Naive thymus-derived CD4-positive, alpha-beta T cell (primary cell): ENCODE measurements at places on chromosomes 7 and 10. TPM values are rescaled to one million over a fixed set of nuclear protein-coding genes. Genes with fewer than 3 reads are reported as not detected.

Gene FLNC
- 0.05 TPM for total RNA-seq

Gene SEM1
- 28.3 TPM for total RNA-seq

Gene CFTR
- not detected for total RNA-seq

Gene TAS2R4
- total RNA-seq: 5.8 TPM

Gene ZNF425
- total RNA-seq: 0.61 TPM

DNA sequence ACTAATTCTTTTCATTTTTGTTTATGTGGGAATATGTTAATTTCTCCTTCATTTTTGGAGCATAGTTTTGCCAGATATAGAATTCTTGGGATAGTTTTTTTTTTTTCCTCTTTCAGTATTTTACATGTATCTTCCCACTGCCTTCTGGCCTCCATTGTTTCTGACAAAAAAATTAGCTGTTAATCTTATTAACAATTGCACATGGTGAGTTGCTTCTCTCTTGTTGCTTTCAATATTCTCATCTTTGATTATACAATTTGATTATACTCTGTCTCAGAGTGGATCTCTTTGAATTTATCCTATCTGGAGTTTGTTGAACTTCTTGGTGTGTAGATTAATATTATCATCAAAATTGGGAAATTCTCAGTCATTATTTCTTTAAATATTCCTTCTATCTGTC is 41.4 kb upstream of the HABP2 start:
- H3K4me1 ChIP-seq: no peaks in the 10 kb centered on the region
- no peaks in the 10 kb centered on the region for H3K36me3 ChIP-seq
- no peak for DNase-seq
- no peaks in the 10 kb centered on the region for H3K27me3 ChIP-seq
- no peak overlapping the region for H3K4me3 ChIP-seq

- no peak overlapping the region for H3K4me3 ChIP-seq
Observed at GRCh38 chr10:125868372-125868975, 12.6 kb downstream of the DHX32 start.

- H3K4me1 ChIP-seq: no peaks in the 10 kb centered on the region
- no peak for DNase-seq
- H3K27ac ChIP-seq: no peak overlapping the region
- H3K27me3 ChIP-seq: no peaks in the 10 kb centered on the region
Observed at GRCh38 chr10:123986736-123987135, 95.1 kb upstream of the CPXM2 start.

DNA sequence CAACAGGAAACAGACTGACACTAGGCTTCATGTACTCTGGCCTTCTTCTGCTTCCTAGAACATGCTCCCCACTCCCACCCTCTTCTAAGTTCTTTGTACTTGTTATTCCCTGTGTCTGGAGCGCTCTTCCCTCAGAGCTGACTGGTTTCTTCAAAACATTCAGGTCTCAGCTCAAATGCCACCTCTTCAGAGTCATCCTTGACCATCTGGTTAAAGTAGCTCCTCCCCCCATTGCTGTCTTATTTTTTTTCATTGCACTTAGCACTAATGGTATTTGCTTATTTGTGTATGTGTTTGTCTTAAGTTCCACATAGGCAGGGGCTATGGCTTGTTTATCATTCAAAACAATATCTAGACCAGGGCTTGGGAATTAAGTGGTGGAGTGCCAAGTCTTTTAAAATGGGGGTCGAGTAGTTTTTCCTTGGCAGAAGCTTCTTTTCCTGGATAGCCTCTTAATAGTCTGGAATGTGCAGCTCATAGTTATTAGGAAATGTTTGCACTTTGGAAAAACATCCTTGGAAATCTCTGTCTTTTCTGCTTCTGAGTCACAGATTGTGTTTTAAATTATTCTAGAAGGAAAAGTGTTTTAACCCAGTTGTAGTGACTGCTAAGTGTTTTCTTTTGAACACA is 60.0 kb downstream of the RALA start:
- H3K4me1 ChIP-seq: peaks cover 4% of the 10 kb centered on the region
- no peak for DNase-seq
- H3K4me3 ChIP-seq: no peak overlapping the region
- no peaks in the 10 kb centered on the region for H3K27me3 ChIP-seq

DNA sequence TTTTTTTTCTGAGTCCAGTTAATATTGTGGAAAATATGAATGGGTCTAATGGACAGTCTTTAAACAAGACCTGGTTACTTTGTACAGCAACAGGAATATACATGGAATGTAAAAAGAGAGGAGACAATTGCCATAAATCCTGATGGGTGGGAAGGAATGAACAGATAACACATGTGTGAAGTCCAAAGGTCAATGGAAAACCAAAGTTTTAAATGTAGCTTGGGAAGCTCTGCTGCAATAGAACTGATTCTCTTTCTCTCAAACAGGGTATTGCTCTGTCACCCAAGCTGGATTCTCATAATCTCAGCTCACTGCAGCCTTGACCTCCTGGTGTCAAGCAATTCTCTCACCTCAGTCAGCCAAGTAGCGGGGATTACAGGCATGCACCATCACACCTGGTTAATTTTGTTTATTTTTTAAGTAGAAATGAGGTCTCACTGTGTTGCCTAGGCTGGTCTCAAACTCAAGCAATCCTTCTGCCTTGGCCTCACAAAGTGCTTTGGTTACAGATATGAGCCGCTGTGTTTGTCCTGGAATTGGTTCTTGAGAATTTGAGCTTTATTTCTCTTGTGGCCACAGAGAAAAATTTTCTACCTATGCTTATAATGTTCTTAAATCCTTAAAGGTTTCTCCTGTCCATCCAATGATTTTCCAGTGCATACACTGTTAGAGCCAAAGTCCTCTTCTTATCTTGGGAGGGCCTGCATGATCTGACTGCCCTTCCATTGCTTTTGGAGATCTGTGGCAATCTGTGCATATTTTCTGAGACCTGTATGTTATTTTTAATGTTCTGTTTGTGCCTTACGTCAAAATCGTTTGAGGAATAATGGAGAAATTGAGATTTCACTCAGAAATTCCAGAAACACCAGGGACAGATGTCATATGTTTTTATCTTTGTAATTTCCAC is 30.7 kb upstream of the ZNF92 start:
- no peak for DNase-seq
- H3K4me1 ChIP-seq: no peaks in the 10 kb centered on the region
- no peak overlapping the region for H3K4me3 ChIP-seq
- no peaks in the 10 kb centered on the region for H3K36me3 ChIP-seq
- H3K27ac ChIP-seq: no peak overlapping the region
